ENCODE measurements at places on chromosomes 11 and 22.
A peak's percentile ranks its signal among the peaks of the same experiment; 100 is the strongest.

- peak; percentile 48 for DNase-seq
These were observed at the start of gene APOBEC3B for GRCh38 chr22:38981992-38982927. Gene APOBEC3B, plus strand, starts transcription at chr22:38982347. Its CDS starts 107 bp downstream, at chr22:38982454.

GRCh38 chr11:112115386-112115785 lies 28.7 kb downstream of the SDHD start:
- no peak for DNase-seq

- DNase-seq = no peak
These were observed 65.2 kb downstream of the DGCR2 start for GRCh38 chr22:19056951-19057401.

DNA sequence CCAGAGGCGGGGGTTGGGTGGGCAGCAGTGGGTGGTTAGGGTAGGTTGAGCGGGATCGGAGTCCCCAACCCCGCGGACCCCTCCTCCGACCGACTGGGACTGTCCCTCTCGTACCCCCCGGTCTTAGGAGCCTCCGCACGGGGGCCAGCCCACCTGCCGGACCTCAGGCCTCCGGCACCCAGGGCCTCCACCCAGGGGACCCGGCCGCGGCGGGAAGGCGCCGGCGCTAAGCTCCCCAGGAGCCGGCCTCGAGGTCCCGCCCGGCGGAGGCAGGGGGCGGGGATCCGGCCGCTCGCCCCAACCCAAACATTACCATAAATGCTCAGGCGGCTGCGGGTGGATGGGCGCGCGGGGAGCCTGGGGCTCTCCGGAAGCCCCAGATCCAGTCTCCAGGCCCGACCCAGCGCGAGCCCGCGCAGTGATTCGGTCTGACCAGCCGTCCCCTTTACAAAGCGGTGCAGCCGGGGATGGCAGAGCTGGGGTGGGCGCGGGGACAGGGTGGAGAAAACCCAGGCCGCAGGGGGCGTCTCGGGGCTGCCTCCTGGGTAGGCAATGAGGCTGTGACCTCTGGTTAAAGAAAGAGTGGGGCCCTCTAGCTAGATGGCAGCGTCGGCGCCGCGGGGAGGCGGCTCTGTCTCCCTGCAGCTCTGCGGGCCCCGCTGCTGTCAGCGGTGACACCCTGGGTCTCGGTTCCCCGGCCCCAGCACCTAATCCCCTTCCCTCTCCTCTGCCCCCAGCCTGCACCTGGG lies 4.0 kb upstream of the MCAM start:
- peak; percentile 80 for DNase-seq

- peak; percentile 14 for DNase-seq
These were observed 257.8 kb upstream of the LUZP2 start for GRCh38 chr11:24238771-24239645.
